Stimulated activated CD4-positive, alpha-beta T cell treated with anti-CD3 and anti-CD28 coated beads, Interleukin-1b, Interleukin-23, amount 100 ng/mL, for 48 hours (primary cell): ENCODE measurements at places on chromosomes 11 and 22.
A peak's percentile ranks its signal among the peaks of the same experiment; 100 is the strongest.

DNA sequence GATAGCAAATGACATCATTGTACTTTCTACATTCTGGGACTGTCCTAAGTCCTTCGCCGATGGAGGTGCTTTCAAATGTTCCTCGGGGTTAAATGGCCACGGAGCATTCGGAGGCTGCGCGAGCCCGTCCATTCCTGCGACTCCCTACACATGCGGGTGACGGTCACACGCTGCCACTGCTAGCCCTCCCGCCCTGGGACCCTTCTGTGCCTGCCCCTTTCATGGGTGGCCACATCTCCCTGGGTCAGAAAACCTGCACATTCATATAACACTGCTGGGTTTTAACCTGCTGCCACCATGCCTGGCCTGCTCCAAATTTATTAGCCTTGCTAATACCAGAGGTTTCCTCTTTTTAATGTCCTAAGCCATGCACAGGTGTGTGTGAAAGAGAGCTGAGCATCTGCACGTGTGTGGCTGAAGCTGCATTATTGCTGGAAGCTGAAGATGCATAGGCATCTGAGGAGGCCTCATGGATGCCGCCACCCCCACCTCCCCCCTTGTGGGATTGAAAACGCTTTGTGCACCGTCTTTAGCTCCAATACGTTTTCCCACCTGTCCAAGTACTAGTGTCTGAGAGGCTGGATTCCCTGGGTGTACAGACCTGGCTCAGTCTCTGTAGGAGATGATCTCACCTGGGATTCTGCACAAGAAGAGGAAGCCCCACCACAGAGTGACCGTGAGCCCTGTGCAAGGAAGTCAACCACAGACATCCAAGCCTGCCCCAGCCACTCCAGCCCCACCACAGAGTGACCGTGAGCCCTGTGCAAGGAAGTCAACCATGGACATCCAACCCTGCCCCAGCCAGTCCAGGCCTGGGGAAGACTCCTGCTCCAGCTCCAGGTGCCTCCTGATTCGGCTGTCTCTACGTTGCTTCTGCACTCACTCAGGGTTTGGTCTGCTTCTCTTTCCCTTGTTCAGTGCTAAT, 626.4 kb downstream of the BRD1 start:
- no peak for DNase-seq

- peak; percentile 13 for DNase-seq
Observed at GRCh38 chr11:36469063-36469462, 41.0 kb downstream of the TRAF6 start.

GRCh38 chr11:2211113-2211971, 39.7 kb upstream of the TH start:
- no peak for DNase-seq

DNA sequence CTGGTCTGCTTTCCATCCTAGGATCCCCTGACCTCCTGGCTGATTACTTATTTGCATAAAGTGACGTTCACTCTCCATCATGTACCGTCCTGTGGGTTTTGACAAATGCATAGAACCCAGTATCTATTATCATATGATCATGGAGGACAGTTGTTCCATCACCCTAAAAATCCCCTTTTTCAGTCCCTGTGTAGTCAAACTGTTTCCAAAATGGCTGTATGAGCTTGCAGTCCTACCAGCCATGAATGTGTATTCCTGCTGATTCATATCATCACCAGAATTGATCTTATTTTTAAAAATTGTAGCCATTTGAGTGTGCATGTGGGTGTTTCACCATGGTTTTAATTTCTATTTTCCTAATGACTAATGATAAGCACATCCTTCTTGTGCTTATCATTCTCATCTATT, 108.8 kb downstream of the MPPED1 start:
- no peak for DNase-seq

DNA sequence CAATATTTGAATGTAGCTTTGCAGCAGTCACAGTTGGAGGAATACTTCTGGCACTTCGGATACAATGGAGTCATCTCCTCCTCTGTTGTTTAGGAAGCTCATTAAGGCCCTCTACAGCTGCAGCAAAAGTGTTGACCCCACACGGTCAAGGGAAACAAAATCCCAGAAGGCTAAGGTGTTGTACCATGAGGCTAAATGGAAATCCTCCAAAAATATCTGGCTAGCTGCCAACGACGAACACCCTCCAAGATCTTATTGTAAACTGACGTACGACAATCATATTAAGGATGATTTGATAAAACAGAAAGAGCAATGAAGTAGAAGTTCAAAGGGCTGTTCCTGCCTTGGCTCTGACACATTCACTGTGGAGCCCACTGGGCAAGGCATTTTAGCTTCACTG, 4.0 kb downstream of the POGLUT3 start:
- no peak for DNase-seq

DNA sequence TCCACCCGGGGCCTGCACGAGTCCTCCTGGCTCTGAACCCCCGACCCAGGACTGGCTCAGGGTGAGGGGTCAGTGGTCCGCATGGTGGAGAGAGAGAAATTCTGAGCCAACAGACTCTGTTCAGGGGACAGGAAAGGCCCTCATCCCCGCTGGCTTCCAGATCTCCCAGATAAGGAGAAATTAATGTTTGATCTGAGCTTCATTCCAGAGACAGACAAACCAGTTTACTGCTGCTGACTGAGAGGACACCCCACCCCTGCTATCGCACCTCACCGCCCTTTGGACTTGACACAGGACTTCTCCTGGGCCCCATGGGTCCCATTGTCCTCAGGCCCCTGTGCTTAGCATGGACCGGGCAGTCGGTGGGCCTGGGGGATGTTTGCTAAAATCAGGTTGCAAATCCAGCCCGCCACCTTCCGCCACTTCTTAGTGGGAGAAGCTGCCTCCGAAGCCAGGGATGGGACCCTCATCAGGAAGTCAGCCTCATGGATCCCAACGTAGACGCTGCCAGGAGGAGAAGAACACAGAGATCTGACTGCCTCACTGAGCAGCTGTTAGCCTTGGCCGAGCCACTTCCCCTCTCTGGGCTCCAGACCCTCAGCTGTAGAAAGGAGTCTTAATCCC, 11.2 kb upstream of the UPK3A start:
- DNase-seq = no peak

DNA sequence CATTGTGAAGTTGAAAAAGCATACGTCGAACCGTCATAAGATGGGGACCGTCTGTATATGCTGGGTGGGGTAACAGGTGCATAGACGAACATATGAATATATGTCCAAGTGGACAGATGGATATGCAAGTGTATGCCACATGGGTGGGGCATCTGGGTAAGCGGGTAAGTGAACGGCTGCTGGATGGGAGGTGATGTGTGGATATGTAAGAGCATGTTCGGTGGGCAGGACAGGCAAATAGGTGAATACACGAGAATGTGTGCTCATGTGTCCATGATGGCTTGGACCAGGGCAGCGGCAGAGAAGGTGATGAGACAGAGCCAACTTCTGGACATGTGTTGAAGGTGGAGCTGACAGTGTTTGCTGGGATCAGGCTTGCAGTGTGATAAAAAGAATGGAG, 12.0 kb downstream of the IFITM10 start:
- DNase-seq = no peak

- no peak for DNase-seq
Observed at GRCh38 chr22:30223303-30223702, 23.3 kb downstream of the LIF start.

DNA sequence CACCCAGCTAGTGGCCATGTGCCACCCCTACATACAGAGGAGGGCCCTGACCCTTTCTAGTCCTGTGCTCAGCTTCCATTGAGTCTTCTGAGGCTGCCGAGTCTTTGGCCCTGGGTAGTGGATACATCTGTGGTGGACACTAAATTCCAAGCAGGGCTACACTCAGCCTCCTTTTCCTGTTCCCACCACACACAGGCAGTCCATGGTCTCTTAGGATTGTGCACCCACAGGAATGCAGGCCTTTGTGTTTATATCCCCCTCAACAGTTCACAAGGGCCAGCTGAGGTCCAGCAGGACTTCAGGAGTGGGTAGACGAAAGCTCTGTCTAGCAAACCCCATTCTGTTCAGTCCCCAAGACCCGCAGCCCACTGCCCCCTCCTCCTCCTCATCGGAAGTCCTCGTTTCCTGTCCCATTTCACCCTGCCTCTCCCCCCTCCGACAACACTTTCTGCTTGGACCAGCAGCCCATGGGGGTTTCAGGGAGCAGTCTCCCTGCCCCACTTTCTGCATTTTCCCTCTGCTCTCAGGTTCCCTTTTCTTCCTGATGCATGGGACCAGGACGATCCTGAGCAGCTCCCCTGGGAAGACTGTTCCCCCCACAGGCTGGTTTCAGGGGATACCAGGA, 91.8 kb downstream of the SWAP70 start:
- no peak for DNase-seq

- DNase-seq = no peak
Observed at GRCh38 chr22:49090061-49090852, 737.4 kb downstream of the BRD1 start.

GRCh38 chr22:47190276-47190956, 428.0 kb downstream of the TBC1D22A start:
- no peak for DNase-seq

DNA sequence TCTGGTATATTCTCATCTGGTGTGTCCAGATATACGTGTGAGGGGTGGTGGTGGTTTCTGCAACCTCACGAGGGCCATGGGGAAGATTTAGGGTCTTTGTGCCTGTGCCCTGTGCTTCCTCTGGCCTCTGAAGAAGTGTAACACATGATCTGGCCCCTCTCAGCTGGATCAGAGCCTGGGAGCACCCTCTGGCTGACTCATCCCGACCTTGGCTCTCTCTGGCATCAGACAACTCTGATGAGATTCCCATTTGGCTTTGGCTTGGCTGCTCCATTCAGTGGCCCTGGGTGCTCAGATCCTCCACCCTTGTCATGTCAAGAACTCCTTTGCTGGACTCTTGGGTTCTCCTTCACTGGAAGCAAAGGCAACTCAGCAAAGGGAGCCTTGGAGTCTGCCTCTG, 45.2 kb downstream of the RASSF10 start:
- DNase-seq = no peak

GRCh38 chr11:122727101-122727929, 71.8 kb downstream of the UBASH3B start:
- DNase-seq = peak; percentile 49

GRCh38 chr11:68632802-68633201, 51.5 kb upstream of the GAL start:
- peak; percentile 39 for DNase-seq

GRCh38 chr11:18490736-18491485, 35.3 kb downstream of the LDHAL6A start:
- DNase-seq = no peak

- DNase-seq = no peak
Observed at GRCh38 chr22:35743326-35743860, 25.7 kb downstream of the APOL5 start.

DNA sequence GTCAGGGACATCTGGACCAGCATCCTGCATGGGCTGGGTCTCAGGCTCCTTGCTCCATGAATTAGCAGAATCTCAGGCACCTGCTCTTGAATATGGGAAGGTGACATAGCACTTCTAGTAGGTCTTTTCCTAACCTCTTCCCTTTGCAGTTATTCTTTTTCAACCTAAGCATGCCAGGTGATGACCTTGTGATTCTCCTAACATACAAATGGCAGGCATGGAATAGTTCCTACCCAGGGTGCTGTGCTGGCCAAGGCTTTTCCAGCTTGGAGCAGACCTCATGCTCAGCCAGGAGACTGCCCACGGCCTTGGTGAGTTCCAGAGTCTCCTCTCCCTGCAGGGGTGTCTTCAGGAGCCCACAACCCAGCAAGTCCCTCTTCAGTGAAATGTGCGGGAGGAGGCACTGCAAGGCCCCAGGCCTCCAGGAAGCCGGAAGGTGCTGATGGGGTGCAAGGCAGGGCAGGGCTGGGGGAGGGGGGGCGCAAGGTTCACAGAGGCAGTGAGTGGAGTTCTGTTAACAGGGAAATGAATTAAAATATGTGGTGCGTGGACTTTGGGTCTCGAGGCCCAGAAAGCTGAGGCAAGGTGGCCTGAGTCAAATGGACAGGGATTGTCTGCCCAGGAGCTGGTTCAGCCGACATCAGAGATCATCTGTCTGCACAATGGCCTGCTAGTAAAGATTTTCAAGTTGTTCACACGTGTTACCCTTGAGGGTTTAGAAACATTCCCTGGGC, 75.9 kb upstream of the SEPTIN5 start:
- DNase-seq = no peak

DNA sequence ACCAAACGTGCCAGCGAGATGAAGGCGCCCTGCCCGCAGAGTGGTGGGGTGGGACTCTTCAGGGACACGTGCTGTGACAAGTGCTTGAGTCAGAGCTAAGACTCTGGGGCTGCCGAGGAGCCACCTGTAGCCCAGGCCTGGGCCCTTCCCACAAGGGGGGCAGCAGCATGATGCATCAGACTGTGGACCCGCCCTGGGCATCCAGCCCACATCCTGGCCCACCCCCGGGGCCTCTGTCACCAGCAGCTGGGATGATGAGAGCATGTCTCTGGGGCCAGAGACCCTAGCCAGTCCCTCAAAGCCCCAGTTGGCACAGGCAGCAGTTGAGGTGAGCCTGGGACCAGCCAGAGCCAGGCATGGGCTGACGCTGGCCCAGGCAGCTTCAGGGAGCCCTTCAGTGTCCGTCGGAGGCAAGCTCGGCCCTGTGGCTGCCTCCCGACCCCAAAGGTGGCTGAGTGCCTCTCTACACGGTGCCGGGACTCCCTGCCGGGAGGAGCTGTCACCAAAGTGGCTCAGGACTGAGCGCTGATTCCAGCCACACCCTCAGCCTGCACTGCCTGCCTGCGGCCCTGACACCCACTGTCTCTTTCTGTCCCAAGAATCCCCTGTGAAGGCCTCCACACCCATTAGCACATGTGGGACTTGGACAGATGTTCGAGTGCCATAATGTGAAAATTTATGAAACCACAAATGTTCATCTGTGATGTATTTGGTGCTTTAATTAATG, 41.3 kb downstream of the CDKN1C start:
- no peak for DNase-seq

DNA sequence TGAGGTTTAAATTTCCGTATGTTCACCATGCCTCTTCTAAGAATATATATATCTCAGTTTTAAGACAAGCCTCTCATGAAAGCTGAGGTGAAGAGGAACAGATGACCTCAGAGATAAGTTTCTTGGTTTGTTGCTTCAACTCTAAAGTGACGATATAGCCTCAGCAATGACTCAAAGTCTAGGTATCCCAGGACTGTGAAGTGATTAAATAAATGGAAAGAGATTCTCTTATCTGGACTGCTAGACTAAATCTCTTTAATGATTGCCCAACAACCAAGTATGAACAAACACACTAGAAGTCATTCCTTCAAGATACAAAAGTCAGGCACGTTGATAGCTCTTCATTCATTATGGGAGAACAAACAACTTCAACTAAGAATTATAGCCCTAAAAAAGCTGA, 15.3 kb downstream of the CADM1 start:
- no peak for DNase-seq

DNA sequence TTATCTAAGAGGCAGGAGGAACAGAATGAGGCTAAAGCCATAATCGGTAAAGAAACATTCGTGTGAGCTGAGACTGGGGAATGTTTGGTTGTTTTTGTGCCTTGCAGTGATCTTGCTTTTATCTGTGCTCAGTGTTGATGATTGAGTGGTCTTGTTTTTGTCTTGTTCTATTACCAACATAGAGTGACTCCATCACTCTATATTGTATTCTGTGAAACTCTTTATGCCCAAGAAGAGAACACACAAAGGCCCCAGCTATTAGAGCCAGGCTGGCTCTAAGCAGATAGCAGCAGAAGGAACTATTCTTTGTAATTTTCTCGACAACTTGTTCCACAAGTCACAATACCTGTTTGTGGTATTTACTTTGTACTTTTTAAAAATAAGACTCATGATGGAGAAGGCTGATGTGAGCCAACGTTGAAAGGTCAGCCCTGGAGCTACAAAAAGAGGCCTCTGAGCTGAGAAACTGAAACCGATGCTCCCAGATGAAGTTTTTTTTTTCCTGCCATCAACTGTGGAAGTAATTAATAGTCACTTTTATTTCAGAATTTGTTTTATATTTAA, 68.4 kb downstream of the LARGE1 start:
- DNase-seq = no peak
